ENCODE measurements at places on chromosomes 3 and 15. TPM values are rescaled to one million over a fixed set of nuclear protein-coding genes. Genes with fewer than 3 reads are reported as not detected.

The AADACL2 gene
- total RNA-seq: 0.10 TPM

The CSTA gene
- 9.7 TPM for total RNA-seq

The PDZRN3 gene
- 71.9 TPM for total RNA-seq

The CPA3 gene
- total RNA-seq: 16.1 TPM

The GJD2 gene
- not detected for total RNA-seq

The NANOGP8 gene
- not detected for total RNA-seq

The STX19 gene
- not detected for total RNA-seq

The GATA2 gene
- 11.6 TPM for total RNA-seq

The DOCK3 gene
- total RNA-seq: 2.4 TPM

The NMB gene
- total RNA-seq: 8.7 TPM

- no peak for DNase-seq
Observed at GRCh38 chr15:46502667-46503066, 867.8 kb downstream of the SQOR start.

GRCh38 chr3:148335612-148336011 is 362.1 kb upstream of the AGTR1 start:
- no peak for DNase-seq

- DNase-seq: no peak
Observed at GRCh38 chr3:152892446-152892845, 57.5 kb downstream of the P2RY1 start.

DNA sequence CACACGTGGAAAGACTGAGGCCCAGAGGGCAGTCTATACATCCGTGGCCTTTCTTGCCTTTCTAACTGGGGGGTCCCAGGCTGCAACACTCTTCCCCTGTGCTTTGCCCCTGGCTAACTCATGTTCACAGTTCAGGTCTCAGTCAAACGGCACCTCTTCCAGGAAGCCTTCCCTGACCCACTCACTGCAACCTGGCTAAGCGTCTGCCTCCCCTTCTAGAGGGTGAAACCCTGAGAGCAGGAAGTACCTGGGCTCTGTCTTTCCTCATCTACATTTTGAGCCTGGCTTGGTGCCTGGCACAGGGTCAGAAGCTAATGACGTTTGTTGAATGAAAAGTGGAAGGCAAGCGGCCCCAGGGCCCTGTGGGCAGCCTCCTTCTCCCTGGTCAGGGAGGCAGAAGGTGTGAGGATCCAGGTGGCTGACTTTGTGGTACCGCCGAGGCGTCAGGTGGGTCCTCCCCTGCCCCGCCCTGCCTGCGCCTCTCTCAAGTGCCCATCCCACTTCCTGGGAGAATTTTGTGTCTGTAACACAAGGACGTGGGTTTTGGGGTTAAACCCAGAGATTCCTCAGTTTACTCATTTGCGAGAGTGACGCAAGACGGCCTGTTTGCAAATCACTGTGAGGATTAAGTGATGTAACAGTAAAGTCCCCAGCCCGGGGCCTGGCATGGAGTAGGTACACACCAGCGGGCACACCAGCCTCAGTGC is 32.1 kb downstream of the DNASE1L3 start:
- peak; percentile 78 for DNase-seq

- DNase-seq: no peak
Observed at GRCh38 chr3:42157540-42158538, 66.7 kb downstream of the TRAK1 start.

- no peak for DNase-seq
Observed at GRCh38 chr3:179837374-179837773, 184.5 kb downstream of the USP13 start.

DNA sequence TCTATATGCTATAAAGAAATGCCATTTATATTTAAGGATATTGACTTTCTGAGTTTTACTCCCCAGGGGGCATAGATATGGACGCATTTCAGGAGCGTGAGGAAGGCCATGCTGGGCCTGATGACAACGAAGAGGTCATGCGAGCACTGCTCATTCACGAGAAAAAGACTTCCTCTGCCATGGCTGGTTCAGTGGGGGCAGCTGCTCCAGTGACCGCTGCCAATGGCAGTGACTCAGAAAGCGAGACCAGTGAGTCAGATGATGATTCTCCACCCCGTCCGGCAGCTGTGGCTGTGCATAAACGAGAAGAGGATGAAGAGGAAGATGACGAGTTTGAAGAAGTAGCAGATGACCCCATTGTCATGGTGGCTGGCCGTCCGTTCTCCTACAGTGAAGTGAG is 38.4 kb downstream of the GTF2E1 start:
- DNase-seq: no peak

DNA sequence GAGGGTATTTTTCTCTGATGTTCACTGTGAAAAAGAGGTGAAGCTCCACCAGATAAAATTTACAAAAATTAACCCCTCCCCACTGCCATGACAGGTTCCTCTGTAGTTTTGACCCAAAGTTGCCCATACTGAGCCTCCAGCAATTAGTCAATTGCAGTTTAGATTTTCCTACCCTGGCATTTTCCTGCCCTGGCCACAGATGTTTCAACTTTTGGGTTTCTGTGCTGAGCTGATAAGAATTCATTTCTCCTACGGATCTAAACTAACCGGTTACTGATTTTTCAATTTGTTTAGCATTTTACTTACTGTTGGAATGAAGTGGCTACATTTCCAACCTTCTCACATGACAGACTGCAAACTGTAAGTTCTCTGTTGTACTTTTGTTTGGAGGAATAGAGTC is 1346.1 kb upstream of the EPHA6 start:
- no peak for DNase-seq

DNA sequence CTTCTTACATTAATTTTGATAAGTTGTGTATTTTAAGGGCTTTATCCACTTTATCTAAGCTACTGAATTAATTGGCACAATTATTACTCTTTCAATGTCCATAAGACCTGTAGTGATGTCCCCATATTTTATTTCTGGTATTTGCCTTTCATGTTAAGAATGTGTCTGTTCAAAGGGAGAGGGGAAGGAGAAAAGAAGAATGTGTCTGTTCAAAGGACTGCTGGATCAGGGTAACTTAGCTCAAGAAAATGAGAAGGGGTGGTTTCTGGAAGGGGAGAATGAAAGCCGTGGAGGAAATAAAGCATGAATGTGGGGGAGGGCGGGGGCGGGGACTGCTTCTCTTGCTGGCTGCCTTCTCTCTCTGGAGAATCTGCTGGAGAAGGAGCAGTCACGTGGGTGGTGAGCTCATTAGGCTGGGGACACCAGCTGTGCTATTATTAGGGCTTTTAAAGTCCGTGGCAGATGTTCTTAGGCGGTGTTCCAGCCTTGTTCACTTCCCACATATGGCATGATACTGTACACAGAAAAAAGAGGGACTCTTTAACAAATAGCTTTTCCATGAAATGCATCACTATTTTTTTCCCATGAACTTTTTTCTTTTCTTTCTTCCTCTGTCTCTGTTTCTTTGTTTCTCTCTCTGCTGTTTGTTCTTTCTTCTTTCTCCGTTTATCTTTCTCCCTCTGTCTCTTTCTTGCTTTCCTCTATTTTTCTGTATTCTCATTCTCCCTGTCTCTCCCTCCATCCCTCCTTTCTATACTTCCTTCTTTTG is 63.7 kb upstream of the ULK4 start:
- peak; percentile 94 for DNase-seq

DNA sequence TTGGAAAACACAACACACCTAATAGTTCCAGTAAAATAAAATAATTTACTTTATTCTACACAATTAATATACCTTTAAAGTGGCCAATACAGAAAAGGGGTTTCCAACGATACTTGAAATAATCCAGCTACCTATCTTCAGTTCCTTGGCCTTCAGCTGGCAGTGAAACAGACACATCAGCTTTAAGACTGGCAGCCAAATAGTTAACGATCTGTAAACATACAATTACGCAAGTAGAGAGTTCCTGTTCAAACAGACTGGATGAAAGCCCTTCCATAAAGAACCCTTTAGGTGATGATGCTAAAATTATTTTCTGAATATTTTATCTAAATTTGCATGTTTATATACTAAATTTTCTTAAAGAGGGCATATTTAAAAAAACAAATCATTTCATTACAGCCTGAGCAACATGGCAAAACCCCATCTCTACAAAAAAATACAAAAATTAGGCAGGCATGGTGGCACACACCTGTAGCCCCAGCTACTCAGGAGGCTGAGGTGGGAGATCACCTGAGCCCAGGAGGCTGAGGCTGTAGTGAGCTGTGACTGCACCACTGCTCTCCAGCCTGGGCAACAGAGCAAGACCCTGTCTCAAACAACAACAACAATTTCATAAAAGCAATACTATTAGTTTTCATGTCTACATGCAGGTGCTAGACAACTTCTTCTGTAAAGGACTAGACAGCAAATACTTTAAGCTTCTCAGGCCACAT is 12.9 kb downstream of the DYNC1LI1 start:
- DNase-seq: no peak

- no peak for DNase-seq
Observed at GRCh38 chr15:55250392-55250791, 39.2 kb downstream of the RAB27A start.

GRCh38 chr3:25452192-25452591 is 24.1 kb downstream of the RARB start:
- no peak for DNase-seq

DNA sequence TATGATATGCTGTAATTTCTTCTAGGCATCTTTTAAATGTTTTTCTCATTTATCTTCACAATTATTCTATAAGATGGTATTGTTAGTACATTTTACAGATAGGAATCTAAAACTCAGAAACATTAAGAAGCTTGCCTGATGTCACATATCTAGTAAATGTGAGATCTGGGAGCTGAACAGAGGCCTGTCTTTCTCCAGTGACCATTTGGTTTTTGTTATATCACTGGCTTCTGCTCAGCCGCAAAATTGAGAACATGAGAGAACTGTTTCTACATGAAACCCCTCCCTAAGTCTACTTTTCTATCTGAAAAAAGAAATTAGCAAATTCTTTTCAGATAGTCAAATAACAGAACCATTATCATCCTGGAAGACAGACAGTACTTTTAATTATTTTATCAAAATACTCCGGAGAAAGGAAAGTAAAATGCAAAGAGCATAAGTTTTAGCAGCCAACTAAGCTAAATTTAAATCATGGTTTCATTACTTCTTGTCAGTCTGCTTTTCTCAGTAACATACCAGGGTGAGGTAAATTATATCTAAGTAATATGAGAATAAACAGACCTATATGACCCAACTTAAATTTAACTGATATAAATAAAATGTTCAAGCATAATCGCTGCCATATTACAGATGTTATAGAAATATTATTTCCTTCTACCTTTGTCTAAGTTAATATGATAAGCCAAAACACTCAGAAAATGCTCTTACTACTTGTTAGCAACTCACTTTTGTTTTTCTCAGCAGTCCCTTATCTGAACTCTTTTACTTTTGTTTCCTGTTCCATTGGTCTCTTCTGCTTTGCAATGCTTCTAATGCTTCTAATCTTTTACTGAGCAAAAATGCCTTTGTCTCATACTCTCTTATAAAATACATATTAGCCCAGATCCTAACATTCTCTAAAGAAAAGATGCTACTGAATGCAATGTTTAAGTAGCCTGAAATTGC is 68.0 kb upstream of the MBNL1 start:
- no peak for DNase-seq

GRCh38 chr3:141788149-141788548 is 24.9 kb downstream of the GRK7 start:
- DNase-seq: peak; percentile 17
